Fibroblast of skin of back (primary cell): ENCODE measurements at places on chromosomes 16 and 17.
A peak's percentile ranks its signal among the peaks of the same experiment; 100 is the strongest.

DNA sequence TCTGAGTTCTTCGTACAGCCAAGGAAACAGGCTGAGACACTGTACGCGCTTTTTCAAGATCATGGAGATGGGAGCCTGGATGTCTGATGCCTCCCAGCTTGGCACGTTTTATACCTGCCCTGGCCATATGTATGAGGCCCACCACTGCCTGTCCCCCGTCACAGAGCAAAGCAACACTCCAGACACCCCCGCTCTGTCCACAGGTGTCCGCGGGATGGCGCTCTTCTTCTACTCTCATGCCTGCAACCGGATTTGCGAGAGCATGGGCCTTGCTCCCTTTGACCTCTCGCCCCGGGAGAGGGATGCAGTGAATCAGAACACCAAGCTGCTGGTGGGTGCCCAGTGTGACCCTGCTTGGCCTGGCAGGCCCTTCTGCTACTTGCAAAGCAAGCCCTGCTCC is 39.8 kb upstream of the POLR3E start:
- no peak for DNase-seq

DNA sequence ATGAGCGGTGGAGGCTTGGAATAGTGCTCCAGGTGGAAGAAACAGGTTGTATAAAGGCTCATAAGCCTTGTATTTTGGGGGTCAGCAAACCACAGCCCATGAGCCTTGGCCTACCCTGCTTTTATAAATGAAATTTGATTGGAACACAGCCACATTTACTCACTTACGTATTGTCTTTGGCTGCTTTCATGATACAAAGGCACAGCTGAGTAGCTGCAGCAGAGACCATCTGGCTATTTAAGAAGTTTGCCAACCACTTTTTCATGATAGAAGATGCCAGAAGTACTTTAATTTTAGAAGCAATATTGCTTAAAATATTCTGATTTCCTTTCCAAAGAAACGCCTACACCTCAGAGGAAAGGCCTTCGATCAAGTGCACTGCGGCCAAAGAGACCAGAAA is 73.8 kb downstream of the C17orf58 start:
- DNase-seq, result no peak

DNA sequence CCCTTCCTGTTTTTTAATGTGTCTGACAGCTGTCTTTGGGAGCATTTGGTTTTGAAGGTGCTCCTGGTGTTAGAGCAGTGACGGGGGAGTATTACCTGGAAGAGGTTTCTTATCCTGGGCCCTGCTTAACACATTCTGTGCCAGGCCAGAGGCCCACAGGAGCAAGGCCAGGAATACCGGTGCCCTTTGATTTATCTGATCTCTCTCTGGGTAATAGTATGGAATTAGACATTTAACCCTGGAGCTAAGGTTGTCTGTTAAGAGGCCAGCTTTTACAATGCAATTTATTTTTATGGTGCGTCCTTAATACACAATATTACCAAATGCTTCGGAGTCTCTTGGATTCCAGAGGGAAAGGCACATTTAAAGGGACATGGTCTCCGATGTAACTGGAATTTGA is 37.2 kb upstream of the GSE1 start:
- DNase-seq, result no peak

GRCh38 chr17:9402590-9403199 is 172.9 kb downstream of the STX8 start:
- peak; percentile 35 for DNase-seq

GRCh38 chr16:12314653-12315185 is 338.2 kb downstream of the SNX29 start:
- peak; percentile 26 for DNase-seq

DNA sequence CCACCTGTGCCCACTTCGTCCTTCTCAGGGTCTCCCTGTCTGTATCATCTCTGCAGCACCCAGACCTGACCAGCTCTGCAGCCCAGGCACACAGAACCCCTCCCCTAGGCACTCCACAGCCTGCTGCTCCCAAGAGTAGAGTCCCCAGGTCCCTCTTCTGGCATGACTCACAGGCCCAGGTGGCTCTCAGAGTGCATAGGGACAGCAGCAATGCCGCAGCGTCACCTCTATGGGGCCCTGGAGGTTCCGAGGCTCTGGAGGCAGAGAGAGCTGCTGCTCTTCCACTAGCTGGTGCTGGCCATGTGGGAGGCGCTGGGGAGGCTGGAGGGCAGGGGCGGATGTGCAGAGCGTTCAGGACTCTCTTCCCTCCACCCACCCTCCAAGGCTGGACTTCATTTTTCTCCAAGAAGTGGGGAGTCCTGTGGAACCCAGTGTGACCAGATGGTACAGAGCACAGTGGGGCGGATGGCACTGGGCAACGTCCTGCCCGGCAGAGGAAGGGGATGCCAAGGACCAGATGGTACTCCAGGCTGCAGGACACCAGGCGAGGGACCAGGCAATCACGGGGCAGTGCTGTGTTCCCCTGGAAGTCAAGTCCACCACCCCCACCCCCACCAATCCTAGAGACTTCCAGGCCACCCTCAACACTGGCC is 151.7 kb downstream of the RBFOX3 start:
- DNase-seq, result no peak

DNA sequence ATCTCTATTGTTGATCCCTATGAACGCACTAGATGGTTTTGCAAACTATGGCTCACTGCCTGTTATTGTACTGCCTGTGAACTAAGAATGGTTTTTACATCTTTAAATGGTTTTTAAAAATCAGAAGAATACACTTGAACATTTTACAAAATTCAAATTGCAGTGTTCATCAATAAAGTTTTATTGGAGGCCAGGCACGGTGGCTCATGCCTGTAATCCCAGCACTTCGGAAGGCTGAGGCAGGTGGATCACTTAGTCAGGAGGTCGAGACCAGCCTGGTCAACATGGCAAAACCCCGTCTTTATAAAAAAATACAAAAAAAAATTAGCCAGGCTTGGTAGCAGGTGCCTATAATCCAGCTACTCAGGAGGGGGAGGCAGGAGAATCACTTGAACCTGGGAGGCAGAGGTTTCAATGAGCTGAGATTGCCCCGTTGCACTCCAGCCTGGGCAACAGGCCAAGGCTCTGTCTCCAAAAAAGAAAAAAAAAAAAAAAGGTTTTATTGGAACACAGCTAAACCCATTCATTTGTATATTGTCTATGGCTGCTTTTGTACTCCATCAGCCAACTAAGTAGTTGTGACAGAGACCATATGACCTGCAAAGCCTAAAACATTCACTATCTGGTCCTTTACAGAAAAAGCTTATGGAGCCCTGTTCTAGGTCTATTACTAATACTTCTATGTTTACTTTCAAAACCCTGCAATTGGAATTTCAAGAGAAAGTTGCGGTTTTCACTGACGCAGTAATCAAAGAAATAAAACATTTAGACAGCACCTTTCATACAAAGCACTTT is 18.9 kb downstream of the IKZF3 start:
- DNase-seq, result no peak

GRCh38 chr17:81648707-81649085 is 7.6 kb downstream of the PDE6G start:
- DNase-seq, result no peak

DNA sequence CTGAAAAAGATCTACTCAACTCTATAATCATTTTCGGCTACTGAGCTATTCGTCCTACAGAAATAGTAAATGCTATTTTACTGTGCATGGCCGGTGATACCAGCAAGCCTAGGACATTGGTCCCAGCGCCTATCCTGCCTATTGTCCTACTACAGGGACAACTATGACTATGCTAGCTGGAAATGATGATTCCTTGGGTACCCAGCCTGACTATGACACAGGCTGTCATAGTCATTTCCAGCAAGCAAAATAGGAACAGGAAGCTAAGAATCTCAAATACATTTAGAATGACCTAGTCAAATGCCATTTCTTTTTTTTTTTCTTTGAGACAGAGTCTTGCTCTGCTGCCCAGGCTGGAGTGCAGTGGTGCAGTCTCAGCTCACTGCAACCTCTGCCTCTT is 33.7 kb upstream of the HSBP1 start:
- DNase-seq, result peak; percentile 25

GRCh38 chr17:35372846-35373533 is 431 bp downstream of the SLFN11 start:
- DNase-seq, result no peak

DNA sequence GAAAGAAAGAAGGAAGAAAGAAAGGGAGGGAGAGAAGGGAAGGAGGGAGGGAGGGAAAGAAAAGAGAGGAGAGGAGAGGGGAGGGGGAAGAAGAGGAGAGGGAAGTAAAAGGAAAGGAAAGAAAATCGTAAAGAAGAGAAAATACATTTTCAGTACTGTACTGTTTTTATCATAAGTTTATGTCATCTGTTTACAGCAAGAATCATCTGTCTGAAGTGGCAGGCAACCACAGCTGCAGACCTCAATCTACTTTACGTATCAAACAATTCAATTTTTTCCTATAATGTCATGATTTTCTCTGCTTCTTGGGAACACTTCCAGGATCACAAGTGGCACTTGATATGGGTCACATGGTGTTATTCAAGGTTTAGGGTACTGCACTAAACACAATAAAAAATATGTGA is 58.3 kb downstream of the USP32 start:
- no peak for DNase-seq

GRCh38 chr17:49402706-49403105 is 12.0 kb downstream of the PHB1 start:
- DNase-seq, result no peak

- DNase-seq, result peak; percentile 42
These were observed 15.7 kb downstream of the CAVIN1 start for GRCh38 chr17:42407289-42407836.

DNA sequence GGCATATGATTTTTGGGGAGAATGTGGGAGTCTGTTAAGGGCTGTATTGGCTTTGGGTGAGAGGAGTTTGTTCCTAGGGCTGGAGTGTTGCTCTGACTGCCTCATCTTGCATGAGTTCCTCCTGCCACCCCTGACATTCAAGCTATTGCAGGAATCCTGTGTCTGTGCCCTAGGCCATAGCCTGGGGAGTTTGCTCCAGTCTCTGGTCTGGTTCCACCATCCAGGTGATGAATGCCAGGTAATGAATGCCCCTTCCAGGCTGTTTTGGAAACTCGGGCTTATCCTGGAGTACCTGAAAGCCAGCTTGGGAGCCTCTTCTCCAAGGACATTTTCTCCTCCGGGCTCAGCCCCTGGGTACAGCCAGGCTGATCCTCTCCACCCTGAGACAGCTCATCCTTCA is 117.0 kb upstream of the IRX3 start:
- DNase-seq, result no peak

GRCh38 chr16:50266337-50267091 is at the start of gene ADCY7:
ADCY7 (plus strand) TSS chr16:50266551; CDS start chr16:50288180, 21,629 bp downstream.
- peak; percentile 90 for DNase-seq

DNA sequence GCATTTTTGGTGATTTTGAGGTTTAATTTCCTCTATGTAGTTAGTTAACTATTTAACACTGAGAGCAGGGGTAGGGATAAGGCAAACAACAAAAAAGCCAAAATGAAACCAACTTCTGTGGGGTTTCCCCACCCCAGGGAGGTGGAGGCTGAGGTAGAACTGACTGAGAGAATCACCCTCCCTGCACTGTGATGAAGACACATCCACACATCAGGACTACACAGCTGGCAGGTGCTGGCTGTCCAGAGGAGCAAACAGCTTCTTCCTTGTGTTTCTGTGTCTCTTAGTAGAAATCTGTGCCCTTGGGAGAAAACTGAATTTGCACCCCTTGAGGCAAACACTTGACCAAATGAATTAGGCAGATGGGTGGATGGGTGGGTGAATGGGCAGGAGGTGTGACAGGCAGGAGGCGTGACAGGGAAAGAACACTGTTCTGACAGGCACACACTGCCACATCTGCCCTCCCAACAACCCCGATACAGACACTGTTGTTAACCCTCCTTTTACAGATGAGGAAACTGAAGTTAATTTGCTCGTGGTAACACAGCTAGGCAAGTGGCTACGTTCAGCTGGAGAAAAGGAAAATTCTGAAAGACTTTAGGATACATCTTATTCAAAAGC is 62.9 kb upstream of the AMZ2 start:
- DNase-seq, result no peak

GRCh38 chr17:34756637-34757021 is 177.2 kb downstream of the TMEM132E start:
- DNase-seq, result peak; percentile 26
